Ovary (tissue), 10 donors: ENCODE measurements at places on chromosomes 11 and 22.

DNA sequence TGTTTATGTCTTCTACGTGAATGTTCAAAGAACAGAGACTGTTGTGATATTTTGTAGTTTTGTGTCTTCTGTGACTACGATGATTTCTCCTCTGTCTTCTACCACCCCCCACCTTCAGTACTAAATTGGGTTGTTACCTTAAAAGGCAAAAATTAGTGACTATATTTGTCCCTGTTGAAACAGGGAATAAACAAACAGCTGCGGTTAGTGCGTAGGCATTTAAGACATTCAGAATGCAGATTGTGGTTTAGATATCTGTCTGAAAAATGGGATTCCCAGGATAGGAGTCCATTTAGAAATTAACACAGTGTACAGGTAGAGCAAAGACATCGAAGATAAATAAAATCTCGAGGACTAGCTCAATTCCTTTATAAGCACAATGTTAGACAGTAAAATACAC is 15.6 kb upstream of the ARHGAP42 start:
- no peaks in the 10 kb centered on the region for H3K36me3 ChIP-seq
- H3K4me3 ChIP-seq, result no peak overlapping the region
- no peaks in the 10 kb centered on the region for H3K27me3 ChIP-seq

DNA sequence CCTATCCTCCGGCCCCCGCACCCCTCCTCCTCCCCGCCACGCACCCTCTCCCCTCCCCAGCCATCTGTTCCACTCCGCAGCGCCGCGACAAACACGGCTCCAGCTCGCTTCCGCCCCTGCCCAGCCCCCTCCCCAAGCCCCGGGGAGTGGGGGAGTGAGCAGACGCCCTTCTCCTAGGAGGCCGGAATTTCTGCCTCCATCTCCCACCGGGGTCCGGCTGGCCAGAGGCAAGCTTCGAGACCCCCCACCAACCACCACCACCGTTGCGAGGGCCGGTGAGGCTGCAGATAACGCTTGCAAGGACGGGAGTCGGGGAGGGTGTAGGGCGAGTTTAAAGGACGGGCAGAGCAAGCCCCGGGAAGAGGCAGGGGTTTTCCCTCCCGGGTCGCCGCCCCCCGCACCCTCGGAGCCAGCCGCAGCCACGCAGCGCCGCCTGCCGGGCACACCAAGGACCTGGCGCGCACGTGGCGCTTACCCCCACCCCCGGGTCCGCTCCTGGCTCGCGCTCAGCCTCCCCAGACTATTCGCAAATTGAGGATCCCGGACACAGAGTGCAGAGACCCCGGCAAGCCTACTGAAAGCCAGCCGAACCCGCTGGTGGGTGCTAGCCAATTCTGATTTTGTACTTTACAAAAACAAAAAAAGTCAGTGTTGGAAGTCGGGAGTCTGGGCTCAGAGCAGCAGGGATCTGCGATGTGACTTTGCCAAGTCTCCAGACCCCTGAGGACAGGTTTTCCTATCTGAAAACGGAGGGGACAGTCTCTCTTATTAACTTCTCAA is 22.6 kb downstream of the RTN4RL2 start:
- no peak overlapping the region for H3K27ac ChIP-seq
- H3K4me1 ChIP-seq, result peaks cover 5% of the 10 kb centered on the region
- peak; percentile 33 for DNase-seq
- no peaks in the 10 kb centered on the region for H3K27me3 ChIP-seq

DNA sequence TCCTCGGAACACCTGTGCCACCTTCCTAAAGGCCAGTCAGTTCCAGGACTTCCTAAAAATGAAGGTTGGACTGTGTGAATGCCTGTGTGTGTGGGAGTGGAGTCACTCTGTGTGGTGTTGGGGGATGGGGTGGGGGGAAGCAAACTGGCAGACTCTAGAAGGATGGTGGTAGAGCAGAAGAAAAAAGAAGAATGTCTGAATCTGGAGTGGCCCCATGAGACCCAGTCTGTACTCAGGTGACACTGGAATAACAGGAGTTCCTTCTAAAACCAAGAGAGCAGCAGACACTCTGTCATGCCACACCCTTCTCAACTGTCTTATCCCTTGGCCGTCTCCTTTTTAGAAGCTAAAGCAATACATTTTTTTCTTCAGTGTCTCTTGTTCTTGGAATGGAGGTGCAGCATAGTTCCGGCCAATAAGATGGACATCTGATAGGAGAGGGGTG is 82.9 kb downstream of the MAML2 start:
- H3K27ac ChIP-seq, result no peak overlapping the region
- no peak for DNase-seq
- no peaks in the 10 kb centered on the region for H3K27me3 ChIP-seq
- no peaks in the 10 kb centered on the region for H3K36me3 ChIP-seq
- H3K4me3 ChIP-seq, result no peak overlapping the region
- peaks cover 15% of the 10 kb centered on the region for H3K4me1 ChIP-seq

GRCh38 chr11:130426837-130427341 is 1.5 kb downstream of the ADAMTS8 start:
- no peaks in the 10 kb centered on the region for H3K36me3 ChIP-seq
- peaks cover 2% of the 10 kb centered on the region for H3K4me1 ChIP-seq
- no peak for DNase-seq
- no peak overlapping the region for H3K27ac ChIP-seq
- H3K4me3 ChIP-seq, result peak overlapping the region; percentile 38

- no peak for DNase-seq
- H3K4me1 ChIP-seq, result no peaks in the 10 kb centered on the region
- H3K27ac ChIP-seq, result no peak overlapping the region
- no peak overlapping the region for H3K4me3 ChIP-seq
- H3K36me3 ChIP-seq, result no peaks in the 10 kb centered on the region
These were observed 4.4 kb downstream of the TP53I11 start for GRCh38 chr11:44946263-44946662.

DNA sequence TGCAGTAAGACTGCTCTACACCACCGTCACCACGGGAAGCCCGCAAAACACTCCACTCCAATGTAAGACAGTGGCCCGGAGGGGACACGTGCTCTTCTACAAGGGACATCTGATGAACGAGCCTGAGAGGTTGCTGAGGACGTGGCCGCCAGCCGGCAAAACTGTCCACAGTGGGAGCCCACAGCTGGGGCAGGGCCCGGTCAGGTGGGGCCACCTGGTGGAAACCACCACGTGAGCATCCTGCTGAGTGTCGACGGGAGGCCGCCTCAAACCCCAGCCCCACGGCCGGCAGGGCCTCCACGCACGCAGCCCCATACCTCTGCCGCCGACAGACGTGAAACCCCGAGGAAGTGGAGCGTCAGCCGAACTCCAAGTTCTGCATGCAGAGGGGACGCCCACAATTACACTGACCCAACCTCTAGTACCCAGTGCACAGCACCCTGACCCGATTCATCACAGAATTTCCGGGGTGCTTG is 42.6 kb downstream of the BRD1 start:
- no peak for DNase-seq
- no peaks in the 10 kb centered on the region for H3K27me3 ChIP-seq

GRCh38 chr22:37632174-37633088 is 7.0 kb upstream of the SH3BP1 start:
- no peaks in the 10 kb centered on the region for H3K36me3 ChIP-seq
- H3K27ac ChIP-seq, result peak overlapping the region; percentile 78
- H3K27me3 ChIP-seq, result no peaks in the 10 kb centered on the region

DNA sequence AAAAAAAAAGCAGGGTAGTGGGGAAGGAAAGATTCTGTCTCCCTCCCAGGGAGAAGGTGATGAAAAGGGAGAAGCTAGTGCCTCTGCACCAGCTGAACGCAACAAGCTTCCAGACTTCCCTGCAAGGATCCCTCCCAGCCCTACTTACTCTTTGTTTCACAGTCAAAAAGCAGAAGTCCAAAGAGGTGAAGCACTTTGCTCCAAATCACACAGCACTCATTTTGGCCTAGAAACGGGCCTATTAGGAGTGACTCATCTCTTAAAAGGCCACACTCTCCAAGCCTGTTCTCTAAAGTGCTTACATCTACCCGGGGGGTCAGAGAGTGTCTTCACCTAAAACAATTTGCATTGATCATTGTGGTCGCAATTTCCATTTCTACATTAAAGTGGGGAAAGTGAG is 17.7 kb upstream of the GRK3 start:
- no peak for DNase-seq
- H3K27ac ChIP-seq, result no peak overlapping the region
- H3K4me3 ChIP-seq, result no peak overlapping the region
- H3K36me3 ChIP-seq, result no peaks in the 10 kb centered on the region
- no peaks in the 10 kb centered on the region for H3K27me3 ChIP-seq

DNA sequence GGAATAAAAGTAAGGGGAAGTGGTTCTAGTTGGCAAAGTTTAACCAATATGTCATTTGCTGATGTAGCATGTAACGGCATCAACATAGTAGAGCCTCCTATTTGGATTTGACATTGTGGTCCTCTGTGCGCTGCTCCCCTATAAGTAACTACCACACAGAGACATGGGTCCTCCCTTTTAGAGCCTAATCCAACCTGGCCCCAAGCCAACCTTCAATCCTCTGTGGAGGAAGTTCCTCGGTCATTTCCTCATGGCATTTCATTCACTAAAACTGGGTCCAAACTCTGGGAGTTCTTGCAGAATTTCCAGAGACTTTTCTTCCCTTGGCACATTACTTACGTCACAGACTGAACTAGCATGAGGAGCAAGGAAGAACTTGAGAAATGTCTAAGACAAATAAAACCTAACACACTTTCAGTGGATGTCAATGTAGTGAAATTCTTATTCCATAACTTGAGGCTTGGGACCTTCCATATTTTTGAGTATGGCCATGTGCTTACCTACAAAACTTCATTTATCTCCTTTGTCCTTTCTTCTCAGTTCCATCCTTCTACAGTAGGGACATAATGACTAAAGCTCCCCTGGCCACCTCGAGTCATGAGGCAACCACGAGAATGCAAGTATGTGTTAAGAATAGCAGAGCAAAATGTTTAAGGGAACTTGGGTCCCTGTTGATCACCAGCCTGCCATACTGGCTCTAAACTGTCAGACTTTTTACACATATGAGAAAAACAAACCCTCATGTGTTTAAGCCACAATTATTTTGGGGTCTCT is 34.7 kb downstream of the MMP20 start:
- H3K4me1 ChIP-seq, result no peaks in the 10 kb centered on the region
- no peaks in the 10 kb centered on the region for H3K36me3 ChIP-seq
- H3K27ac ChIP-seq, result no peak overlapping the region
- H3K27me3 ChIP-seq, result no peaks in the 10 kb centered on the region
- H3K4me3 ChIP-seq, result no peak overlapping the region
- DNase-seq, result no peak

DNA sequence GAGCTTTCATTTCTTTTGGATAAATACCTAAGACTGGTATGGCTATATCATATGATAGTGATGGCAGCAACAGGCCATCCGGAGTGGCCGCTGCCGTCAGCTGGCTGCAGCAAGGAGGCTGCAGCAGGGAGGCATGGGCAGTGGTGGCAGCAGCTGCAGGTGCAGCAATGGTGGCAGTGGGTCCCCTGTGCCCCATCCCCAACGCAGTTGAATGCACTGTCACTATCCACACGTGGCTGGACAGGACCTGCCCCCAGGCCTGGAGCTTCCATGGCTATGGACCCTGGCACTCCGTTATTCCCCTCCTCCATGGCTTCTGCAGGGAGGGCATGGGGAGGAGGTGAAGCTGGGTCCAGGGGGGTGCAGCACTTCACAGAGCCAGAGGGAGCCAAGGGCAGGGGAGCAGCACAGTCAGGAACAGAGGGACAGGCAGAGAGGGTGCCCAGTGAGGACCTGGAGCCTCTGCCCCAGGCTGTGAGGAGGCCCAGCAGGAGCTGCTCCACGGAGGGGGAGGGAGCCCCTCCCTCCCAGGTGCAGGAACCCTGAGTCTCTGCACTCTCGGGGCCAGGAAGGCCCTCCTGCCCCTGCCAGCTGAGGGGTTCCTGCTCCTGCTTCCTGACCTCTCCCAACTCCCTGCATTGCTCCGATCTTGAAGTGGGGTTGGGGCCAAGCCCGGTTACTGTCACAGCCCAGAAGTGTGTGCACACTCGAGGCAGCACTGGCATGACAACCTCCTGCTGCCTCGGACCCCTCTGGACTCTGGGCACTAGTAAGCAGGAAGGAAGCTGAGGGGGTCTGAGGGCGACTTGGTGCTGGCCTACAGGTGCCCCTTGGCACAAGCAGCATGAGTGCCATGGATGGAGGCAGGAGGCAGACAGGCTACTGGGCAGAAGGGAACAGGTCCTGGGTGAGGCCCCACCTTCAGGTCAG is 466.3 kb downstream of the GUCY1A2 start:
- H3K36me3 ChIP-seq, result no peaks in the 10 kb centered on the region
- no peak for DNase-seq
- no peak overlapping the region for H3K27ac ChIP-seq
- H3K4me1 ChIP-seq, result no peaks in the 10 kb centered on the region
- H3K4me3 ChIP-seq, result no peak overlapping the region

GRCh38 chr11:93329936-93330445 is 551 bp upstream of the DEUP1 start:
- peaks cover 3% of the 10 kb centered on the region for H3K4me1 ChIP-seq
- no peak for DNase-seq
- no peaks in the 10 kb centered on the region for H3K36me3 ChIP-seq

GRCh38 chr11:114211444-114212121 is 84.6 kb upstream of the NNMT start:
- H3K27me3 ChIP-seq, result no peaks in the 10 kb centered on the region
- peaks cover 16% of the 10 kb centered on the region for H3K4me1 ChIP-seq
- no peaks in the 10 kb centered on the region for H3K36me3 ChIP-seq
- H3K4me3 ChIP-seq, result no peak overlapping the region
- no peak for DNase-seq

DNA sequence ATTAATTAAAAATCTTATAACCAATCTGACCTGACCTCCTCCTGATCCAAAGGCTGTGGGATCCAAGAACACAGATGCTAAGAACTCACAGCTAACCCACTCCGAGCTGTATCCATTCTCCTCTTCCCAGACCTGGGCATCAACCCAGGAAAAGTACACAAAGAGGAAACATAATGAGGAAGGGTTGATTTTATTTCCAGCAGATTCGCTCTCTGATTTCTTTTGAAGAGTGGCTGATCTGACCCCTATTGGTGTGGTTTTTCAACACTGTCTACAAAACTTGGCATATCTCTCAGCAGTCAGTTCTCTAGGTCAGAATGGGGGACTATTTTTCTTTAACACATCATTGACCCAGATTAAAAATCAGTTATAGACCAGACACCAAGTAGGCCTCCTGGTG is 201.9 kb upstream of the UBASH3B start:
- no peak overlapping the region for H3K27ac ChIP-seq
- no peak for DNase-seq
- no peak overlapping the region for H3K4me3 ChIP-seq
- H3K4me1 ChIP-seq, result no peaks in the 10 kb centered on the region
- no peaks in the 10 kb centered on the region for H3K36me3 ChIP-seq
- H3K27me3 ChIP-seq, result no peaks in the 10 kb centered on the region

- H3K27ac ChIP-seq, result no peak overlapping the region
- no peak overlapping the region for H3K4me3 ChIP-seq
- H3K27me3 ChIP-seq, result no peaks in the 10 kb centered on the region
- no peak for DNase-seq
- no peaks in the 10 kb centered on the region for H3K4me1 ChIP-seq
These were observed 20.9 kb upstream of the CSNK2A3 start for GRCh38 chr11:11373934-11374333.
